Kidney (tissue), 22 donors: ENCODE measurements at places on chromosomes 4 and X. TPM values are rescaled to one million over a fixed set of nuclear protein-coding genes. Genes with fewer than 3 reads are reported as not detected.

KIF4A gene
- 0.35 TPM for total RNA-seq

- H3K4me3 ChIP-seq, result no peak overlapping the region
- H3K36me3 ChIP-seq, result no peaks in the 10 kb centered on the region
- no peak for DNase-seq
- no peaks in the 10 kb centered on the region for H3K27me3 ChIP-seq
- no peaks in the 10 kb centered on the region for H3K4me1 ChIP-seq
- no peak overlapping the region for H3K27ac ChIP-seq
Measured at GRCh38 chrX:153668423-153669173, 5.0 kb downstream of the PNCK start.

DNA sequence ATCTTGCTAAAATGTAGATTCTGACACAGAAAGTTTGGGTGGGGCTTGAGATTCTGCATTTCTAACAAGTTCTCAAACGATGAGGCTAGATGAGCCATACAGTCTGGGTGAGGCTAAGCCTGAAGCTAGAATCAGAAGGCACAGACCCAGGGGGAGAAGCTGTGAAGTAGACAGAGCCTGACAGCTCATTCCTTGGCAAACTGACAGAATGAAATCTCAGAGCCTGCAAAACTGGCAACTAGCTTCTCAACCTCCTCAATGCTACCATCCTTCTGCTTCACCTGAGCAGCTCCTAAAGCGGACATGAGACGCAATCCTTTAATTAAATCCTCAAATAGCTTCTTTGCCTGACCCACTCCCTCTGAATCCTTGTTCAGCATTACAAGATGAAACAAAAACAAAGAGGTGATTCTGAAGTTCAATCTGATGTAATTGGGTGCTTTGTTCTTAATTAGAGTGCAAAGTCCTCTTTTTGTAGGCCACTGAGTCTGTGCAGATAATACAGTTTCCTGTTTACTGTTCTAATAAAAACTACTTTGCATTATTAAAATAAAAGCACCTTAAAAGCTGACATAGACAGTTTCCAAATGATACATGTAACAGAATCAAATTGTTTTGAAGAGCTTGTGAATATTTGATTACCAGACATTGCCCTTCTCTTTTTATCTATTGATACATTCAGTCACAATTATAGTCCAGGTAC, 71.0 kb upstream of the BMP2K start:
- no peak for DNase-seq
- H3K27me3 ChIP-seq, result no peaks in the 10 kb centered on the region
- no peak overlapping the region for H3K27ac ChIP-seq

GRCh38 chrX:130857207-130857606, 45.8 kb downstream of the ENOX2 start:
- no peak overlapping the region for H3K4me3 ChIP-seq
- no peak for DNase-seq
- H3K4me1 ChIP-seq, result no peaks in the 10 kb centered on the region
- no peak overlapping the region for H3K27ac ChIP-seq
- no peaks in the 10 kb centered on the region for H3K36me3 ChIP-seq

DNA sequence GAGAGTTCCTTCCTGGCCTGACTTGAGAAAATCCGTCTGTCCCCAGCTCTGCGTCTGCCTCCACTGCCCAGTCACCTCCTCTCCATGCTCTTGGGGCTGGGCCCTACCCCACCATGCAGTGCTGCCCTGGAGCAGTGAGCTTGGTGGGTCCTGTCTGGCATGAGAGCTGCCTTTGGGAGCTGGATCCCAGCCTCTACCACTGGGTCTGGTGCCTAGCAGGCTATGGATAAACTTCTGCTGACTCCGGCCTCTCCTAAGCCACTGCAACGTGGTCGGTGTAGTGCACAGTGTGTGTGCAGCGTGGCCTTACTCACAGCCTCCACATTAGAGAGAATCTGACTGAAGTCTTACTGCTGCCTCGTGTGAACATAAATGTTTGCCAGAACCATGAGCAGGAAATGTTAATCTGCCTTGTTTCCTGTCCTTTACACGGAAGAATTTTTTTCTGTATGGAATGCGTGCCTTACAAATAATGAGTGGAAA, 47.6 kb downstream of the HTT start:
- no peak for DNase-seq
- H3K27ac ChIP-seq, result peak overlapping the region; percentile 39
- H3K36me3 ChIP-seq, result peaks cover 4% of the 10 kb centered on the region
- peaks cover 2% of the 10 kb centered on the region for H3K4me1 ChIP-seq
